GM12892 (cell line): ENCODE measurements at places on chromosomes 11 and 22.

DNA sequence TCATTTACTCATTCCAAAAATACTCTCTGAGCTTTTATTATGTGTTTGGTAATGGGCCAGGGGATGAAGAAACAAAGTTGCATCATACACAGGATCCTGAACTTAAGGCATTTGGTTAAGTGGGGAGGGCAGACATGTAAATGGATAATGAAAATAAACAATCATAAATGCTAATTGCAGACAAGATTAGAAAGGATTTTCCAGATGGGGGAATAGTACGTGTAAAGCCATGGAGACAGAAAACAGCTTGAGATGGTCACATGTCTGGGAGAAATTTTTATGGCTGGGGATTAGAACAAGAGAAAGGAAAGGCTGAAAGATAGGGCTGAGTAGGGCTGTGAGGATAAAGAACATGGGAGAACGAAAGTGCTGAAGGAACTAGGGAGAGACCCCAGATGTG, 534.3 kb upstream of the LARGE1 start:
- DNase-seq, result no peak

- DNase-seq, result no peak
Measured at GRCh38 chr11:15878756-15879155, 477.6 kb downstream of the SOX6 start.

DNA sequence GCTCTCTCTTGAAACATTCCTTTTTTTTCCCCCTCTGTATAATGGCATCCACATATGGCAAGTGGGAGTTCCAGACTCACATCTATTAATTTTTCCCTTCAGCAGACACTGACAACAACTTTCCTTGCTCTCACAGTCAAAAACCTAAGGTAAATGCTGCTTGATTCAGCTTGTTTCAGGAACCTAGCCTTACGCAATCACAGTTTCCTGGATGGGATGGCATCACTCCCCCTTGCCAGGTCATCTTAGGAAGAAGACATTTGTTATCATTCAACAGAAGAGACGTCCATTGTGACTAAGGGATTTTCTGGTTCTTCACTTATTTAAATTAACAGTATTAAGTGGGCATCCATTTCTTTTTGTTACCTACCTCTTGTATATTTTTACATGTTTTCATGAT, 112.0 kb upstream of the PDGFD start:
- no peak for DNase-seq

DNA sequence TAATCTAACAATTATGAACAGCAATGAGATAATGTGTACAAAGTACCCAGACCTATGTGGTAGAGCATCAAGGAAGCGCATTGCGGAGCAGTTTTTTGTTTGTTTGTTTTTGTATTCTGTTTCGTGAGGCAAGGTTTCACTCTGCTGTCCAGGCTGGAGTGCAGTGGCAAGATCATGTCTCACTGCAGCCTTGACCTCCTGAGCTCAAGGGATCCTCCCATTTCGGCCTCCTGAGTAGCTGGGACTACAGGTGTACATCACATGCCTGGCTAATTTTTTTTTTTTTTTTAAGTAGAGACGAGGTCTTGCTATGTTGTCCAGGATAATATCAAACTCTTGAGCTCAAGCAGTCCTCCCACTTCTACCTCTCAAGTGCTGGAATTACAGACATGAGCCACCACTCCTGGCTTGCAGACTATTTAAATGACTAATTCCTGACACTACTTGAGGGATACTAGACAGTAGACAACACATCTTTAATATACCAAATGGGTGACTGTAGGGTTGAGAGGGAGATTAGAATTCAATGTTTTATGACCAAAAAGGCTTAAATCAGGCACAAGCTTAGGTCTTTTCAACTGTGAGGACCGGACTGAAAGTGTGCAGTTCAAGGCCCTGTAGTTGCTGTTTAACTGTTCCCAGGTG, 12.7 kb downstream of the OR51B4 start:
- DNase-seq, result no peak

DNA sequence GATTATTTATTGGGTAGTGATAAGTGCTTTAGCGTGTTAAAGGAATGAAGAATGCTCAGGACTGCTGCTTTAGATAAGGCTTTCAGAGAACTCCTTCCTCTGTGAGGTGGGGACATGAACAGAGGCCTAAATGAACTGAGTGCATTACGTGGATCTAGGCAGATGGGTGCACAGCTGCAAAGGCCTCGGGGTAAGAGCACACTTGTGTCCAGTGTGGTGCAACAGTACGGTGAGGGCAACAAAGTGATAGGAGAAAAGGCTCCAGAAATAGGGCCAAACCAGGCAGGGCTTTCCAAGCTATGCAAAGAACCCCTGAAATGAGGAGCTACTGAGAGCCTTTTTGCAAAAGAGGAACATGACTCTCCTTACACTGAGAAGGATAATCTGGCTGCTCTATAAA, 45.3 kb upstream of the ARHGAP32 start:
- DNase-seq, result no peak

DNA sequence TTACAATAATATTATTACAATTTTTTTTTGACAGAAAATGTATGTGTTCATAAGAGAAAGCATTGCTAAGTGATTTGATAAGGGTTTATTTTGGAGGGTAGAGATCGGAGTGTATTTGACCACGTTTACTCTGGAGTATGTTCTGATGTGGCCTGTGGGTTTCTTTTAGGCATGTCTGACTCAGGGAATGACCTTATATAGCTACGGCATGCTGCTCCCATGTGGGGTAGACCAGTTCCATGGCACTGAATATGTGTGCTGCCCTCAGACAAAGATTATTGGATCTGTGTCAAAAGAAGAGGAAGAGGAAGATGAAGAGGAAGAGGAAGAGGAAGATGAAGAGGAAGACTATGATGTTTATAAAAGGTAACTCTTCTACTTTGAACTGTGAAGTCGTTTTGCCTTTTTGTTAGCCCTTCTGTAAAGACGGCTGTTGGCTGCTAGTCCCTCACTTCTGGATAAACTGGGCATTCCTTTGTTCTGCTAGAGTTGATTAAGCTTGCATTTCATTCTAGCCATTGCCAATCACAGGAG, 38.1 kb upstream of the ST14 start:
- DNase-seq, result no peak

- no peak for DNase-seq
Measured at GRCh38 chr11:45057938-45058646, 88.3 kb upstream of the PRDM11 start.
